NCI-H1048 (cell line): ENCODE measurements at places on chromosomes 1 and 21.

GRCh38 chr1:2499986-2500596 lies 24.0 kb downstream of the PLCH2 start:
- DNase-seq: no peak

GRCh38 chr1:220182111-220182510 lies 88.2 kb downstream of the IARS2 start:
- no peak for DNase-seq

DNA sequence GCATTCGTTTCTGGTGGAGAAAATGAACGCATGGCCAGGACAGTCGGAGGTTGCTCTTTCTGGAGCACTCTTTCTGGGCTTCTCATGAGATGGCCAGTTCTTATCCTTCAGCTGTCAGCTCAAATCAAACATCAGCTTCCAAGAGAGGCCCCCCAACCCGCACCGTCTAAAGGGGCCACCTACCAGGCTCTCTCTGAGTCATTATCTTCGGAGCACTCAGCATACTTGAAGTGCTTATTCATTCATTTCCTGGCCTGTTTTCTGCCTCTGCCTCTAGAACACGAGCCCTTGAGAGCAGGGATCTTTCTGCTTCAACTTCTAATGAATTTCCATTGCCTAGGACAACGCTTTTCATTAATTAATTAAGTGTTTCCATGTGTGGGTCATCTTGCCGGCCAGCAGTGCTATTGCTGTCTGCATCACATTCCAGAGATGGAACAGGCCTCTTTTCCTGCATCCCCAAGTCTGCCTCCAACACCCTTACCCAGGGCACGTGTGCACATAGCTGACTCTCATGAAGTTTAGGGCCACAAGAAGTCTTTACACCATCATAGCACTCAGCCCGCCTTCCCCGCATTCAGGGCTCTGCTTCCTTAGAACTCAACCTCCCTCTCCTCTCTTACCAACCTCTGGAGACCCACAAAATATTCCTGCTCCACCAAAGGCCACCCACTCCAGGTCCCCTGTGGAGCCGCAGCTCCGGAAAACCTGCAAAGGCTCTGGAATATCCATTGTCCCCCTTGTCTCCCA lies 52.1 kb upstream of the LAPTM5 start:
- no peak for DNase-seq

GRCh38 chr21:34715518-34715917 lies 46.7 kb downstream of the CLIC6 start:
- no peak for DNase-seq

GRCh38 chr1:65703853-65704252 lies 88.8 kb upstream of the PDE4B start:
- no peak for DNase-seq

DNA sequence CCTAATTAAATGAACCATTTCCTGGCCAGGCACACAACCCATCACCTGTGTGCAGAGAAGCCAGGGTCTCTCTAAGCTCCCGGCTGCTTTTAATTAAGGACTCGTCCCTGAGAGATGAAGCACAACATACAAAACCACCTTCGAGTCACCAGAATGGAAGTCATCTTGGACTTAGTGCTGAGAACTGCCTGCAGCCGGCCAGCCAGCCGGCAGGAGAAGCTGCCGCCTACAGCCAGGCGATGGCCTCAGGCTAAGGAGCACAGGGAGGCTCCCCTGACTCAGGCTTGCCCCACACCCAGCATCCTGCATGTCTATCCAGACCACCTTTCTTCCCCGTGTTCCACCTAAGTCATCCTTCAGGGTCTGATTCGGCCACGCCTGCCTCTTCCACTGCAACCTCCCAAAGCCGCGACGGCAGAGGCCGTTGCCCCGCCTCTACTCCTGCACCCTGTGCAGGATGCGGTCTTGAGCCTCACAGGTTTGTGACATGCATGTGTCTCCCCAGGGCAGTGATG lies 83.6 kb downstream of the SLC66A1 start:
- no peak for DNase-seq

- no peak for DNase-seq
Measured at GRCh38 chr1:215543191-215543606, 23.9 kb upstream of the KCTD3 start.

DNA sequence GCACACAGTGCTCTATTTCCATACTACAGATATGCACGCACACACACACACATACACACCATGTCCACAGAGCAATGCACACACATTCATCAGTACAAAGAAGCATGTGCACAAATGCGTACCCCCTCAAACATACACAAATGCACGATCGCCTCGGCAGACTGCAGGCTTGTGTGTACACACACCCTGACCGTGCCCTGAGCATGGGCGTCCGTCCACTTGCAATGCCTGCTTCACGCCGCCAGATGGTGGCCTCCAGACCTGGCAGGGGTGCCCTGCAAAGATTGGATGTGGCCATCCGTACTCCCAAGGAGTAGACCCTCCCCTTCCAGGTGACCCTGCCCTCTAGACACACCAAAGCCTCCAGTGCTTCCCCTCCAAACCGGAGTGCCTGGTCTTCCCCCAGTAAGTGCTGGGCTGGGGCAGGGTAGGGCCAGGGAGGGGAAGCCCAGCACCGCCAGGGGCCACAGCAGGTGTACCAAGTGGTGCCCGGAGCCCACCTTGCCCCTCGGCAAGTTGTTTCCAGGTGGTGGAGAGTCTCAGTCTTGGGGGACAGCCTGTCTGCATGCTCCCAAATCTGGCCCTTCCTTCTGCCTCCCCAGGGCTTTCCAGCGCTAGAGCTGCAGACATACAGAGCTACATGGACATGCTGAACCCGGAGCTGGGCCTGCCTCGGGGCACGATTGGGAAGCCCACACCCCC lies 20.6 kb downstream of the ESPN start:
- DNase-seq: no peak

- no peak for DNase-seq
Measured at GRCh38 chr1:119632103-119632490, 16.0 kb downstream of the ZNF697 start.

DNA sequence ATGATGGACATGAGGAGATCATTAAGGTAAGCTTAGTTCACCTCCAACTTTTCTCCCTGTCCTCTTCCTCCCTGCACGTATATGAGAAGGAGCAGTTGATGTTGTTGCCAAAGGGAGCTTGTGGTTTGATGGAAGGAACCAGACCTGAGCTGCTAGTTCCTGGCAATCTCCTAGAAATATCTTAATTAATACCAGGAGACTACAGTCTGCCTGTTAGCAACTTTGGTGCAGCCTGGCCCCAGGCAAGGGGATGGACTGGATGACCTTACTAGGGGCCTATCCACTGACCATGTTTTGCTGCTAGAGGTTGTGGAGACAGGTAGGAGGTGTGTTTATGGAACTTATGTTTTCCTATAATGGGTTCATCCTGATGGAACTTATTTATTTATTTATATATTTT lies 22.6 kb downstream of the TUFT1 start:
- no peak for DNase-seq

DNA sequence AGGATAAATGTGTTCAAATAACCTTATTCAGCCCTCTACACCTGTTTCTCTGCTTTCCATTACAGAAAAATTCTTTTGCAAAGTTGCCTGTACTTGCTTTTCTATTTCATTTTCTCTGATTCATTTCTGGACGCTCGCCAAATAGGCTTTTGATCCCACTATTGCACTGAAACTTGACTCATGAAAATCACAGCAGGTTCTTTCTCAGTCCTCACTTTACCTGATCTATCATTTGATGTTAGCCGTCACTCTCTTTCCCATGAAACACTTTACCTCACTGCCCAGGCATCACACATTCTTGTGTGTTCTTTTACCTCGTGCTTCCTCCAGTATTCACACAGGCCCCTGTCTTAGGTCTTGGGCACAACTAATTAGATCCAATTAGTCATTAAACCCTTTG lies 26.2 kb downstream of the HSPA13 start:
- DNase-seq: no peak

- no peak for DNase-seq
Measured at GRCh38 chr1:96473791-96474434, 247.7 kb upstream of the PTBP2 start.
